RPMI7951 (cell line): ENCODE measurements at places on chromosomes 5 and 9. TPM values are rescaled to one million over a fixed set of nuclear protein-coding genes. Genes with fewer than 3 reads are reported as not detected.
A peak's percentile ranks its signal among the peaks of the same experiment; 100 is the strongest.

DNA sequence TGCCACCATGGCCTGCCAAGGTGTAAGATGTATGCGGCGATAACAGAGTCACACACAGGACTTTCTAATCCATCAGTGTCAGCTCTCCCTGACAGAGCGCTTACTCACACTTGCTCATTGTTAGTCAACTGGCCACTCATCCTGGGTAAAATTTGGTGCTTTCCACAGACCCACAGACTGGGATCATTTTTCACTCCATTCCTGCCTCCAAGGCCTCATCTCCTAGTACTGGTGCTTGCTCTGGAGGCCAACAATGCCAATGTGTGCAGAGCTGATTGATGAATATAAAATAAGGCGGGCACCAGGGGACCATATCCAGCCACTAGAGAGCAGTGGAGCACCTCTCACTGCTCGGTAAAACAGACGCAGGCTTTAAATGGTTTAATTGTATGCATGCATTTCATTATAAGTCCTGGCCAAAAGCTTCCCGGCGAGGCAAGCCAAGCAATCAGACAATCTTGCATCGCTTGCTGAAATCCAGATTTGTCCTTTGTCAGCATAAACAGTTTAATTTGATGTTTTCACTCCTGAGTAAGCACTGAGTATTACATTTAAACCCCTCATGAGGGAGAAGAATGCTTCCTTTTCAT is 22.3 kb downstream of the PSMB7 start:
- peak; percentile 97 for DNase-seq

DNA sequence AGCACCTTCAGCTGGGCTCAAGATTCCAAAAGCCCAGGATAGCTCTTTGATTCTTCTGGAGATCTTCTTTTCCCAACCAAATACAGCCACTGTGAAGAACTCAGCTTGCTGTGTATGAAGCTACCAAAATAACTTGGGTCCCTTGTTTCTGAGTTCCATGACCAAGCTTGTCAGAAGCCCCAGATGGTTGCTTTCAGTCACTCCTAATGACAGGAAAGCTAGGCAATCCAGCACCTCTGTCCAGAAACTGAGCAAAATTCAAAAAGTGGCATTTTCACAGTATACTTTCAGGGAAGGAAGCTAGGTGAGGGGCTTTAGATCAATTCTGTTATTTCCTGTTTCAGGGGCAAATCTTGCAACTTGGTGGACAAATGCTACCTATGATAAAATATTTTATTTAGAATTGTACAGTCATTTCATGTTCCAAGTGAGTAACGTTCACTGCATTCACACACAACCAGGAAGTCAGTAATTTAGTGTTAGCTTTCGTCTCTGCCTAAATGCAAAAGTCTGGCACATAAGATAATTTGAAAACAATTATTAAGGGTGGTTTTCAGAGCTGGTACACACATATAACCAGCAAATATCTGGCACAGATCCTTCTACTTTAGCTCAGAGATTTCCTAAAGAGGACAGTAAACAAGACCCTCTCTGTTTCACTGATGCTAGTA is 330.1 kb downstream of the GLIS3 start:
- no peak for DNase-seq

DNA sequence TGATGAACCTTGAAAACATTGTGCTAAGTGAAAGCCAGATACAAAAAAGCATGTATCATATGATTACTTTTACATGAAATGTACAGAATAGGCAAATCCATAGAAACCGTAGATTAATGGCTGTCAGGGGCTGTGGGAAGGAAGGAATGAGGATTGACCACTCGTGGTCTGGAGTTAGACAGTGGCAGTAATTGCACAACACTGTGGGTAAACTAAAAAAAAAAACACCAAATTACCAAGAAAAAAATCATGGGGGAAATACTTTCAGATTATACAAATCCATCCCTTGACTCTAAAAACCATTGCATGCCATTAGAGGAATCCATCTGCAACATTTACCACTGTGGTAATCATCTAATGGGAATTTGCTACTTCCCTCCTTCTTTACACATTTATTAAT is 140.0 kb downstream of the SIL1 start:
- DNase-seq, result peak; percentile 34

DNA sequence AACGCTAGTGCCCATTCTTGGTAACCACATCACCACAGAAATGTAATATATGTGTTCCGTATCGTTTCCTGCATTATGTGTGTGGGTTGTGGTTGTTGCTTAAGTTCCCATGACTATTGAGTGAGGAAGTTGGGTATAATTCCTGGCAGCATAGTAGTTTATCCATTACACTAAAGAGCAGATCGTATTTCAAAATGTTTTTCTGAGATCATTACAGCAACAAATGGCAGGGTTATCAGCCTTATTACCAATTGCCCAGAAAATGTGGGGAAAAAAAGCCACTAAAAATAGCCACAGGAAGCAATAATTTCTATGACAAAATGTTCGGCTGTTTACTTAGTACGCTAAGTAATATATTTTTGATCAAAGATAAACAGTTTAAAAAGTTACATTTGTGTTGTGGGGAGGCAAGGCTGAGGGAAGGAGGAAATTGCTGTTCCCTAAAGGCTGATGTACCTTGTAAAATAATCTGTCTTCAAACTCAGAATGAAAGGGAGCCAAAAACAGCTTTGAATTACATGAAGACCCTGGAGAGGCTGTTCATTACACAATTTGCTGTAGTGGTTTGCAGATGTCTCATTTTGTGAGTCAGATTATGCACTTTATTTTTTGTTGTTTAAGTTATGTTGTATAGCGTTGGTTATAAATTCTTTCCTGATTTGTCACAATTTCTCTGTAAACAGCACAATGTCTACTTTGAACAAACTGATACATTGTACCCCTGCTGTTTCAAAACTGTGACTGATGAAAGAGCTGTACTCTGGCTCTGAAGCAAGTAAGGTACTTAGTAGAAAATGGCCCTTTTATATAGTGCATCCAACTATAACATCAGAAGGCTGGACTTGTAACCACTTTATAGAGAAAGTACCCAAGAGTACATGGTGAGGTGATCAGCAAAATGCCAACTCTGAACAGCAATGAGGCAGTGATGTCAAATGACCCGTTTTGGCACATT is 1028.5 kb downstream of the NR2F1-AS1 start:
- peak; percentile 80 for DNase-seq

DNA sequence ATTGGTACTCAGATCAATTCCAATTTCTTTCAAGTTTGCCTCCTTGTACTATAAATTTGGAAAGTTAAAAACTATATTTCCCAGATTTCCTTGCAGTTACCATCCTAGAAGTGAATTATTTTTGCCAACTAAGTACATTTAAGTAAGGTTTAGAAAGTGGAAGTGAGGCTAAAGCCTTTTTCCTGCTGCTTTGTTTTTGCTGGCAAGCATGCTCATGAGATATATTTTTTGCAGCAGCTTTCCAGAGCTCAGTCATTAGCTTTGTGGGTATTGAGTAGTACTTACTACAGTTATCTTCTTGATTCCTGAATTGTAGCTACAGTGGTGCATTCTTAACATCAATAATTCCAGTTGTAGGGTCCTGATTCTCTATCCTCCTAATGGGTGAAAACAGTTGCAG is 3.5 kb upstream of the BTF3 start:
- DNase-seq, result no peak

- DNase-seq, result peak; percentile 33
Measured at GRCh38 chr5:50699737-50700136, 33.3 kb downstream of the PARP8 start.

GRCh38 chr9:72396247-72397091 is 31.5 kb upstream of the ZFAND5 start:
- peak; percentile 31 for DNase-seq

DNA sequence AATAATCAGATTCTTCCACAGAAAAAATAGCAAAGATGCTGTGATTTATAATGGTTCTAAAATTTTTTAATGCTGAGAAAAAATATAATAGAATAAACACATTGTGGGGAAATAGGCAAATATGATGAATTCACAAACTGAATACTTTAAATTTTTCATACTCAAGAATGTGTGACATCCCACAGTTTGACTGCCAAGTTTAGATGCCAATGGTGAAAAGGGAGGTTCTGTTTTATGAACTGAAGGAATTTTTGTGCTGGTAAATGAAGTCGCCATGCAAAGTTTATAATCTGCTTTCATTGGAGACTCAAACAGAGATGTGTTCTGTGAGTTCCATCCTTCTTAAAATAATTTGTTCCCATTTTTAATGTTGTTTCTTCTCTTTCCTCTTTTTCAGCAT is 367.5 kb upstream of the ADAMTS16 start:
- no peak for DNase-seq

The DYNC2I2 gene
- 81.0 and 116 TPM in 2 replicates for total RNA-seq

The CATSPER3 gene
- total RNA-seq, result not detected in 2 replicates

The PAEP gene
- 0.39 TPM in 1 of 2 replicates, not detected in the other for total RNA-seq

The NEUROG1 gene
- not detected in 2 replicates for total RNA-seq

The SYNPO gene
- 0.98 and 1.4 TPM in 2 replicates for total RNA-seq

The MAMDC2 gene
- not detected in 2 replicates for total RNA-seq

The GLDC gene
- total RNA-seq, result 2.0 and 2.4 TPM in 2 replicates

The SYK gene
- total RNA-seq, result not detected in 2 replicates

The ZFP2 gene
- total RNA-seq, result not detected in 2 replicates

The DNAI1 gene
- not detected in 2 replicates for total RNA-seq

The SLC2A6 gene
- total RNA-seq, result 15.4 and 23.7 TPM in 2 replicates

The STPG3 gene
- not detected in 2 replicates for total RNA-seq
